Vagina (tissue), 2 donors: ENCODE measurements at places on chromosomes 2 and 18. TPM values are rescaled to one million over a fixed set of nuclear protein-coding genes. Genes with fewer than 3 reads are reported as not detected.

DNA sequence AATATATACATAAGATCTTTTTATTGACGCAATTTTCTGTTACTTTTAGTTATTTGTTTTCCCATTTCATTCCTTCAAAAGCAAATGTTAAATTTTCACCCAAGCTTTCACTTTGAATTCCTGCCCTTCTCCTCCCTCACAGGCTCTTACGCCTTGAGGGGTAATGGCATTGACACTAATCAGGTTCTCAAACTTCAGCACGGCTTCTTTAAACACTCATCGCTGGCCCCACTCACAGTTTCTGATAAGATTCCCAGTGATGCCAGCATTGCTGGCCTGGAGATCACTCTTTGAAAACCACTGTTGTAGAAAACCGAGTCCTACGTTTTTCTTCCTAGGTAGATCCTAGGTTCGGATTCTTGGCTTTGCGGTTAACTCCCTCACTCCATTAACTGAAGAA is 105.6 kb upstream of the EPB41L3 start:
- no peak for DNase-seq

DNA sequence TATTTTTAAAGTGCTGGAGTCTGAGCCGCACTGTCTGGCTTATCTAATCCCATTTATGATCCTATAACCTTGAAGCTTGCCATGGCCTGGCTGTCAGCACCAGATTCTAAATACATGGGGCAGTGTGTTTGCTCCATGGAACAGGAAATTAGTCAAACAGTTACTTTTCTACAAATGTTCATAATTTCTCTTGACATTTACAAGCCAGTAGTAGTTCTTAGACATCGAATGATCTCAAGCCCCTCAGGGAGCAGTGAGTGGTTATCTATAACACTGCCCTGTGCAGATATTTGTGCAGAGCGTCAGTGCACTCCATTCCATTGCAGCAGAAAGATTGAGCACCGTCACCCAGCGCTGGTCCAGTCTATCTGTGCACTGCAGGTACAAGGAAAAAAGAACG is 205.2 kb downstream of the AGPS start:
- DNase-seq = no peak

GRCh38 chr2:39734445-39734844 is 44.6 kb downstream of the THUMPD2 start:
- no peak for DNase-seq

- DNase-seq = no peak
Observed at GRCh38 chr2:241841181-241842066, 17.3 kb downstream of the PDCD1 start.

GRCh38 chr2:221529943-221530652 is 42.0 kb downstream of the EPHA4 start:
- no peak for DNase-seq

DNA sequence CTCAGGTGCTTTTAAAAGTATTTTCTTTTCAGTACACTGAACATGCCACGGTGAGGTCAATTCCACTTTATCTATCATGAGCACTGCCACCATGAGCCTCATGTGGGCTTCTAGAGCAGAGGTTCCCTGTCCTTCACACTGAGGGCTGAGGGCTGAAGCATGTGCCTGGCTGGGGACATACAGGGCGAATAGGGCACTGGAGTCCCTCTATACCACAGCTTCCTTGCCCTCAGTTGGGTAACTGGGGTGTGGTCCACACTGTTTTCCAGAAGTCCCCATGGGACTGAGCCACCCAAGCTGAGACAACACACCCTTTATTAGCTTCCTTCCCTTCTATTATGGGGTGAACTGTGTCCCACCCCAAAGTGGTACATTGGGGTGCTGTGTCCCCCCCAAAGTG is 172.2 kb upstream of the ID2 start:
- no peak for DNase-seq

- no peak for DNase-seq
Observed at GRCh38 chr2:71358931-71359671, 27.5 kb downstream of the ZNF638 start.

DNA sequence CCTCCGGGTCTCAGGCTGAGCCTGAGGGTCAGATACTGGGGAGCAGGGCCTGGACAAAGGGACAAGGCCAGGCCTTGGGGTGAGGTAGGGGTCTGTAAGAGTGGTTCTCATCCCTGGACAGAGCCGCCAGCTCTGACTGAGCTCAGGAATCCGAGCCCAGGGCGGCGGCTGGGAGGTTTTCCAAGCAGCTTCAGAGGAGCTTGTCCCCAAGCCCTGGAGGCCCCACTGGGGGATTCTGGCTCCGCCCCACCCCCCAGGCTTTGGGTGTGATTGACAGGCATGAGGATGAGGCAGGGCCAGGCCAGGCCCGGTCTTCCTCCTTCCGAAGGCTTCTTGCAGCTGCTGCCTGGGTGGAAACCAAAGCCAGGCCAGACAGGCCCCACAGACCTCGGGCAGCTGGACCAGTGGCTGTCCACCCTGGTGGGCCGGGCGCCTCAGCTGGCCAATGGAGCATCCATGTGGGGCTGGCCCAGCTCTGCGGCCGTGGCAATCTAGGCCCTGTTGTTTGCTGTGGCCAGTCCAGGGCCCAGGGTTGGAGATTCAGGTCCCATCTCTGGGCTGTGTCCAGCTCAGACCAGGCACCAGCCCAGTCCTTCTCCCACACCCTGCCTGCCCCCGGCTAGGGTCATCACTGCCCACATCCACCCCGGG is 23.1 kb upstream of the GPC1 start:
- no peak for DNase-seq

DNA sequence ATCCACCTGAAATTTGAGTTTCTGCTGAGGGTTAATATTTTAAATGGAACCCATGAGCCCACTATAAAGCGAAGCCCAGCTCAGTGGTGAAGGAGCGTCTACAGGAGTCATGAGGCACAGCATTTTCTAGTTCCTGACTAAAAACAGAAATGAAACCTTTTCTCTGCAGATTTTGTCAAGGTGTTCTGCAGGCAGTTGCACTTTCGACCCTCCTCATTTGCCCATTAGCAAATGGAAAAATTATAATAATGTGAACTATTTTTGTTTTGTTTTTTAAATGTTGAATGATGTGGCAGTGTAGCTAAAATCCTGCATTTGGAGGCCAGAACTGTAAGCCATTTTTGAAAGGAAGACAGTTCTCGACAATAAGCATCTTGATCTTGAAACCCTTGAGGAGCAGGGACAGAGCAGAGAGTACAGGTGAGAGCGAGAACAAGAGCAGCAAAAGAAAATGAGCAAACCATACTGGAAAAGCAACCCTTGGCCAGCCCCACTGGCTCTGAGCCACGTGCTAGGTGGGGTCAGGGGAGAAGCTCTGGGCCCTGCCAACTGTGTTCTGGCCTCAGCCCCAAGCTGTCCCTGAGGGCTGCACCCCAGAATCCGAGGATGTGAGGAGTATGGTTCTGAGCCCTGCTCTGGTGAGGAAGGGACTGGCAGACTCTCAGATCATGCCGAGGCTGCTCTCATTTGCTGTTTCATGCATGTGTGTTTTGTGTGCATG is 26.4 kb upstream of the COPS8 start:
- DNase-seq = no peak

GRCh38 chr18:55778788-55779690 is 191.0 kb upstream of the TCF4 start:
- no peak for DNase-seq

- DNase-seq = no peak
Observed at GRCh38 chr2:190396271-190396670, 11.9 kb upstream of the MFSD6 start.

- DNase-seq = no peak
Observed at GRCh38 chr2:130911996-130912395, 75.3 kb downstream of the ARHGEF4 start.

DNA sequence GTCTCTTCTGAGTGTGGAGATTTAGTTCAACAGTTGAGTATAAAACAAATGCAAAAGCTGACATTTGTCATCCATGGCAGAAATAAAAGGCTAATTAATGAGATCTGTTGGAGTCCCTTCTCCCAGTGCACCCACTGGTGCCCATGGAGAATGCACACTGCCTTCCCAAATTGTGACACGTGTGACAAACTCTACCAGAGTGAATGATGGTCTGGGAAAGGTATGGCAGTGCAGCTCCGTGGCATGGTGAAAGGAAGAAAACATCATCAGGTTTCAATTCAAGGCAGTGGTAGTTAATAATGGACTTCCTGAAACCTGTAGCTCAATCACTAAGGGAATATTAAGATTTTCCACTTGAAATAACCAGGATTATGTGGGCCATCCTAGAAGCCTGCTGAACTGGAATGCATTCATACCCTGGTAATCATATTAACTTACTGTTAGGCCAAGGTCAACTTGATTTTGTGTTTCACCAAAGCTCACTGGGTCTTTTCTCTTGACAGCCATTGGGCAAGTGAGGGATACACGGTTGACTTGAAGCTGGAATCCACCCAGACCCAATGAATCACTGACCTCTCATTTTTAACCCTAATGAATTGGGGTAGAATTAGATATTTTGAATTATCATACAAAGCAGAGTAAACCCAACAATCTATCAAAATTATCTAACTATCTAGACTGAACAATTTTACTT is 167.6 kb downstream of the AFF3 start:
- DNase-seq = no peak

DNA sequence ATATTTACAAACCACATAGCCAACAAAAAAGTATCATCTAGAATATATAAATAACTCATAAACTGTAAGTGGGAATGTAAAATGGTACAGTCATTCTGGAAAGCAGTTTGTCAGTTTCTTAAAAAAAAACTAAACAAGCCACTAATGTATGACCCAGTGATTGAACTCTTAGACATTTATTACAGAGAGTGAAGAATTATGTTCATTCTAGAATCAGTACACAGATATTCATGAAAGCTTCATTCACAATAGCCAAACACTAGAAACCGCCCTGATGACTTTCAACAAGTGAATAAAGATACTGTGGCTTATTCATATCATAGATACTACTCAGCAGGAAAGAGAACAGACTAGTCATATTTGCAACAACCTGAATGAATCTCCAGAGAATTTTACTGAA is 1541.5 kb downstream of the LRP1B start:
- DNase-seq = no peak

GRCh38 chr2:55672630-55673029 is 21.0 kb downstream of the PNPT1 start:
- DNase-seq = no peak

DNA sequence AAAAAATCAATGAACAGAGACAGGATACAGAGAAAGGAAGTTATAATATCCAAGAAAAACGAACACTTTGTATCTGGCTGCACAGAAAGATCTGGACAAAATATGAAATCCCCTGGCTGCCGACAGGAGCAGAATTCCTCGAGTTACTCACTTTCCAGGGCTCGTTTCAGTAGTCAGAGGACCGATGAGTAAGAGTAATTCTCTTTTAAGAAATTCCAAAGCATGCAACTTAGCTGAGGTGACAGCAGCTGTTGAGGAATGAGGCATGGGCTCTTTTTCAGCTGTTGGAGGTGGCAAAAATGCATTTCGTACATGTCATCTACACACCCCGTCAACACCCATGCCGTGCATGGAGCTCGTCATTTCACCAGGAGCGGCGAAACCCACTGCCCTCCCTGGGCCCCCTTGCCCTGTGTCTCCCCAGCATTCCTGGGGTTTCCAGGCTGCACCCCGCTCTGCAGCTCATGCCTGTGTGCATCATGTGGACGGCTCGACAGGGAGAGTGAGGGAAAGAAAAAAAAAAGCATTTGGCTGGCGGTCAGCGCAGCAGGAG is 210.8 kb upstream of the SMIM21 start:
- no peak for DNase-seq

The KCNG2 gene
- total RNA-seq = not detected

The LRP1B gene
- total RNA-seq = 8.8 TPM

The LIMS1 gene
- 66.0 TPM for total RNA-seq

The ALPI gene
- not detected for total RNA-seq

The IL18RAP gene
- 5.9 TPM for total RNA-seq

The TMEM200C gene
- total RNA-seq = under 0.01 TPM

The NBEAL1 gene
- 26.3 TPM for total RNA-seq

The ELOA2 gene
- total RNA-seq = not detected

The TTC32 gene
- total RNA-seq = 15.2 TPM

The CCDC68 gene
- 8.1 TPM for total RNA-seq

The RNF125 gene
- 3.7 TPM for total RNA-seq

The C2orf78 gene
- total RNA-seq = not detected

The DUSP2 gene
- total RNA-seq = 14.0 TPM
